Natural killer cell treated with Interleukin-12 subunit alpha and Interleukin-12 subunit beta and Interleukin-15 and Interleukin-18, amount 100 ng/mL, for 72 hours (primary cell): ENCODE measurements at places on chromosomes 5 and 9. TPM values are rescaled to one million over a fixed set of nuclear protein-coding genes. Genes with fewer than 3 reads are reported as not detected.

DNA sequence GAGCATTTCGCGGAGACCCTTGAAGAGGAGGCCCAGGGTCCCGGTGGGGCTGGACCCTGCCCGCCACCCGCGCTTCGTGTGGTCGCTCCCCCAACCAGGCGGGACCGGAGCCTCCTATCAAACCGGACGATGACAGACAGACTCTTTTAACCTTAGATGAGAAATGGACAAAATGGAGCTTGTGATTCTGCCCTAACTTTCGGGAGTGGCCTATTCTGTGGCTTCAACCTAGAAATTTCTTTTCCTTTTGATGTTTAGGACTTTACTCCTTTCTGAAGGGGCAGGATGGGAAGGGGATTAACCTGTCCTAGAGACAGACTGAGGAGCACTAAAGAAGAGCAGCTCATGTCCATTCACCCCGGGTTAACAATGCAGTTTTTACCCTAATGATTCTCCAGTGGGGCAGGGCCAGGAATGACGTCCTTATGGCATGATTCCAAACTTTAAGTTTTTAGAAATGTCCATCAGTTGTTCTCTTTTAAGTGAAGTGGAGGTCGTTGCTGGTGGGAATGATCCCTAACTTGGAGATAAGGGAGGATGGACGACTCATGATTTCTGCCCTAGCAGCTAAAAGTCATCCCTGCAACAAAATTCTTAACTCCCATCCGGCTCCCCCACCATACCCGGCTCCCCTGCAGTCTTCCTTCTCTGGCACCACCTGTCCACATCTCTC, 1.0 kb downstream of the NIPSNAP3A start:
- no peak for DNase-seq

PCDHGA5 gene
- total RNA-seq: 0.36 TPM

OSMR gene
- total RNA-seq: 0.36 TPM

GRCh38 chr9:14347406-14348122, 33.6 kb upstream of the NFIB start:
- DNase-seq: no peak

GRCh38 chr9:76571288-76571687, 112.3 kb downstream of the GCNT1 start:
- no peak for DNase-seq

DNA sequence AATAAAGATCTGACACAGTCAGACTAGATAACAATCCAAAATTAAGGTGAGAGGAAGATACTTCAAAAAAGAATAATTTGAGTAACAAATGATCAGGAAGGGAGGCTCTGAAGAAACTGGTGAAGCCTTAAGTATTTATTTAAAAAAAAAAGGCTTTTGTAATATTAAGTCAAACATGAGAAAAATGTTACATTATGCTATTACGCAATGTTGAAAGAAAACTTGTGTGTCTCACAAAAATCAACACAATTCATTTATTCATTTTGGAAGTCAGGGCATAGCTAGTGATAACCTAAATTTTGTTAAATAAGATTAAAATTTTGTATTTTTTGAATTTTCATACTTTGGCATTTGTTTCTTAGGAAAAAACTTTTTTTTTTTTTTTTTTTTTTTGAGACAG, 28.2 kb downstream of the WDR41 start:
- DNase-seq: no peak
